ENCODE measurements at places on chromosomes 11 and 22.

GRCh38 chr11:44568658-44569473 is 3.4 kb downstream of the CD82 start:
- peak; percentile 98 for DNase-seq
- peaks cover 49% of the 10 kb centered on the region for H3K4me1 ChIP-seq
- no peaks in the 10 kb centered on the region for H3K36me3 ChIP-seq
- no peak overlapping the region for H3K4me3 ChIP-seq

DNA sequence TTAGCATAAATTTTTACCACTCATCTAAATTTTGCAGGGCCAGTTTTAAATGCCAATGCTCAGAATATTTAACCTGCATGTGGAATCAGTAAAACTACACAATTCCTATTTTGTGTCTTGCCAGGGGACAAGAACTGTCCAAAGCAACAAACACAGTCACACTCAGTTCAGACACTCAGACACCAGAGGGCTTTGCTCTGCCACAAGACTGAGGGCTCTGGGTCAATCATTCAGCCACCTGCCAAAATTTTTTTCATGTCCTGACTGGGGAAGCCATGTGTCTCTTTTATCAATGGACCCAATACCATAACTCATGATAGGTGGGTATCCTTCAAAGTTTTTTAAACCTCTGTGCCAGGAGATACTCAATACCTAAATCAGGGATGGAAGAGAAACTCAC is 304.0 kb upstream of the ANO3 start:
- peaks cover 3% of the 10 kb centered on the region for H3K4me1 ChIP-seq
- no peaks in the 10 kb centered on the region for H3K36me3 ChIP-seq
- no peak overlapping the region for H3K4me3 ChIP-seq

- H3K4me3 ChIP-seq = no peak overlapping the region
- H3K36me3 ChIP-seq = no peaks in the 10 kb centered on the region
- peaks cover 21% of the 10 kb centered on the region for H3K27me3 ChIP-seq
- no peak overlapping the region for H3K27ac ChIP-seq
- no peak for DNase-seq
These were observed 19.0 kb upstream of the TTLL12 start for GRCh38 chr22:43205748-43206508.

DNA sequence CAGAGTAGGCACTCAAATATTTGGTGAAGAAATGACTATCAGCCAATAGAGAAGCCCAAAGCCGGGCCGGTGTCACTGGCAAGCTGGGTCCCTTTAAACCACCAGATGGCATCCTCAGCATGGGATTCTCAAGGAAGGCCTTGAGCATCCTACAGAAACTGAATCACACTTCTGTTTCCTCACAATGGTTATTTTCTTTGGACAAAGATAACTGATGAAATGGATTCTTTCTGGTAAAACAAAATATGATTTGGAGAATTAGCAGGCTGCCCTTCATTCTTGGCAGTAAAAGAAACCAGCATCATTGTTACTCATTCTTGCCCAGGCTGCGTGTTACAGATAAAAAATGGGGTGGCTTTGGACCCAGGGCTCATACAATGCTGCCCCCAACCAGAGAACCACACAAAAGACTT is 30.3 kb upstream of the ASPHD2 start:
- no peak overlapping the region for H3K4me3 ChIP-seq
- no peak overlapping the region for H3K27ac ChIP-seq
- no peaks in the 10 kb centered on the region for H3K36me3 ChIP-seq

- no peak for DNase-seq
- no peak overlapping the region for H3K27ac ChIP-seq
- no peak overlapping the region for H3K4me3 ChIP-seq
These were observed 45.5 kb downstream of the AP2A2 start for GRCh38 chr11:971092-971690.

GRCh38 chr11:11396301-11397035 is 43.4 kb upstream of the CSNK2A3 start:
- H3K36me3 ChIP-seq = no peaks in the 10 kb centered on the region
- H3K27me3 ChIP-seq = no peaks in the 10 kb centered on the region
- no peak overlapping the region for H3K27ac ChIP-seq
- peak; percentile 97 for DNase-seq

DNA sequence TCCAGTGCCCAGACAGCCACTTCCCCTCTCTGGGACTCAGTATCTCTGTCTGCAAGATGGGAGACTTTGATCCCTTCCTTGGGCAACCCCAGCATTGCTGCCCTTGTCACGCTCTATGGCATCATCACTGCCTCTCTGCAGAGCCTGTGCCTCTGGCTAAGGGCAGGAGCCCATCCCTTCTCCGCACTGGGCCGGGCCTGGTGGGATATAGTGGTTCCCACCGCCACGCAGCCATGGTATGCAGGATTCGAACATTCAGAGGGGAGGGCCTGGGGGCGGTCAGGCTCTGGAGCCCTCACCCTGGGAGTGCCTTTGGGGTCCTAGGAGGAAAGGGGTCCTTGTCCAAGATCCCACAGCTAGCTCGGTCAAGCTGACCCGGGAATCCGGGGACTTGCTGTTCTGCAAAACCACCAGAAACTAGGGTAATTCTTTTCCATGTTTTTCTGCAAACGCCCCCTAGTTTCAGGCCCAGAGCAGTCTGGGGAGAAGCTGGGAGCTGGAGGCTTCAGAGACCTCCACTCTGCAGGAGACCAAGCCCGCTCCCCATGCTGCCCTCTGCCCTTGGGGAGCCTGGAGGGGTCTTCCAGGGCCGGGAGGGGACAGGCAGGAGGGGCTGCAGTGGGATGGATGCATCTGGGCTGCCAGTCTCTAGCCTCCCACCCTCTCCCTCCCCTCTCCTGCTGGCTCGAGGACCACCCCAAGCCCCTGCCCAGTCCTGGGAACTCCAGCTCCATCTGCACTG is 24.4 kb upstream of the CBX7 start:
- peak overlapping the region; percentile 81 for H3K27ac ChIP-seq
- peaks cover 36% of the 10 kb centered on the region for H3K4me1 ChIP-seq
- H3K27me3 ChIP-seq = no peaks in the 10 kb centered on the region
- no peak for DNase-seq
- H3K36me3 ChIP-seq = no peaks in the 10 kb centered on the region

GRCh38 chr22:50117168-50117762 is 27.5 kb downstream of the MOV10L1 start:
- DNase-seq = no peak
- H3K4me1 ChIP-seq = peaks cover 34% of the 10 kb centered on the region
- no peak overlapping the region for H3K4me3 ChIP-seq
- no peak overlapping the region for H3K27ac ChIP-seq
- H3K27me3 ChIP-seq = no peaks in the 10 kb centered on the region

- peaks cover 4% of the 10 kb centered on the region for H3K4me1 ChIP-seq
- DNase-seq = peak; percentile 50
- H3K36me3 ChIP-seq = peaks cover 27% of the 10 kb centered on the region
- peak overlapping the region; percentile 95 for H3K27ac ChIP-seq
- H3K4me3 ChIP-seq = peak overlapping the region; percentile 98
- no peaks in the 10 kb centered on the region for H3K27me3 ChIP-seq
These were observed 517 bp downstream of the SPINDOC start for GRCh38 chr11:63813563-63814382.

DNA sequence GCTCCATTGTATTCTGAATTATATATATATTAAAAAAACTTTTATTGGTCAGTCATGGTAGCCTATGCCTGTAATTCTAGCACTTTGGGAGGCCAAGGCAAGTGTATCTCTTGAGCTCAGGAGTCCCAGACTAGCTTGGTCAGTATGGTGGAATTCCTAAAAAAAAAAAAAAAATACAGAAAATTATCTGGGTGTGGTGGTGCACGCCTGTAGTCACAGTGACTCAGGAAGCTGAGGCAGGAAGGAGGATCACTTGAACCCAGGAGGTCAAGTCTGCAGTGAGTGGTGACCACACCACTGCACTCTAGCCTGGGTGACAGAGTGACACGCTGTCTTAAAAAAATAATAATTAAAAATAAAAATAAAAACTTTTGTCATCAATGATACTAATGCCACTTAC is 133.2 kb downstream of the FAT3 start:
- no peak overlapping the region for H3K4me3 ChIP-seq
- no peak for DNase-seq
- no peak overlapping the region for H3K27ac ChIP-seq
- H3K27me3 ChIP-seq = no peaks in the 10 kb centered on the region
- no peaks in the 10 kb centered on the region for H3K4me1 ChIP-seq

- peaks cover 5% of the 10 kb centered on the region for H3K4me1 ChIP-seq
- no peak overlapping the region for H3K27ac ChIP-seq
- peak; percentile 19 for DNase-seq
- no peak overlapping the region for H3K4me3 ChIP-seq
These were observed 98.3 kb downstream of the PTPRJ start for GRCh38 chr11:48078689-48079088.

- peak overlapping the region; percentile 18 for H3K27ac ChIP-seq
- H3K4me1 ChIP-seq = peaks cover 24% of the 10 kb centered on the region
- no peaks in the 10 kb centered on the region for H3K27me3 ChIP-seq
These were observed 6.0 kb upstream of the CLCF1 start for GRCh38 chr11:67379061-67380058.

DNA sequence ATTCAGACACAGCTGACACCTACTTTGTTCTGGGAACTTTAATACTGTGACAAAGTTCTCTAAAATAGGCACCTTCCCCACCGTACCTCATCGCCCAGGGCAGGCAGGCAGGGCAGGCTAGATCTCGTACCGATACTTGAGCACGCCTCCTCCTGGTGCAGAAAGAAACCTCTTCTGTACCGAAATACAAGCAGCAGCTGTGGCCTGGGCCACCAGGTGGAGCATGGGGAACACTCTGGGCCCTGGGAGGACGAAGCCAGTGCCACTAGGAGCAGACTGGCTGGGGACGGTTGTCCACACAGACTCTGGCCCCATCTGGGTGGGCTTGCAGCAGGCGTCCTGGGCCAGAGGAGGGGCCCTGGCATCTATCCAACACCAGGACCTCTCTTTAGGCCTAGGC is 12.8 kb downstream of the PMM1 start:
- peak; percentile 52 for DNase-seq
- no peak overlapping the region for H3K4me3 ChIP-seq
- no peaks in the 10 kb centered on the region for H3K27me3 ChIP-seq
- no peak overlapping the region for H3K27ac ChIP-seq
- peaks cover 64% of the 10 kb centered on the region for H3K36me3 ChIP-seq
- peaks cover 7% of the 10 kb centered on the region for H3K4me1 ChIP-seq

DNA sequence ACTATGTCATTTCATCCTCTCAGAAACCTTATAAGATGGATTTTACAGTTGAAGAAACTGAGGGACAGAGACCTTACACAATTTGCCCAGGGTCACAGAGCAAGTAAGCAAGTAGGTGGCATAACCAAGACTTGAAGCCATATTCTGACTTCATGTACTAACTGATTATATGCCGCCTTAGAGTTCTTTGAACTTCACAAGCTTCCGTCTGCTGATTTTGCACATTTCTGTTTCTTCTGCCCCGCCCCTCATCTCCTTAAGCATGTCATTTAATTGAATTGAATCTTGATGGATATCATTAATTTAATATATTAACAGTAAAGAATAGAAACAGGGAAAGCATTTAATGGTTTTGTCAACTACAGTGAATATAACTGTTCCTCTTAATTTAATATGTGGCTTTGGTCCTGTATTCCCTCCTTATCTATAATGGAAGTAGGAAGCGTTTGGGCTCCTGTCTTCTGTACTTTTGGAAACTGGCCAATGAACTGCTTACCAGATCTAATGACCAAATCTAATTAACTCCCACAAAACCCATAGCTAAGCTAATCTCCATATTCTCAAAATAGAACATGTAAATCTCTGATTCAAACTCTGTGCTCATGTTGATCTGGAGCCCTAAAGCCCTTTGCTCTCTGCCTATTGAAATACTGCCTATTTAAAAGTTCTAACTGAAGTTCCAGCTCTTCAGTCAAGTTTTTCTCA is 30.4 kb downstream of the SIK2 start:
- H3K27ac ChIP-seq = no peak overlapping the region
- H3K4me3 ChIP-seq = no peak overlapping the region
- peaks cover 14% of the 10 kb centered on the region for H3K4me1 ChIP-seq
- H3K27me3 ChIP-seq = no peaks in the 10 kb centered on the region

DNA sequence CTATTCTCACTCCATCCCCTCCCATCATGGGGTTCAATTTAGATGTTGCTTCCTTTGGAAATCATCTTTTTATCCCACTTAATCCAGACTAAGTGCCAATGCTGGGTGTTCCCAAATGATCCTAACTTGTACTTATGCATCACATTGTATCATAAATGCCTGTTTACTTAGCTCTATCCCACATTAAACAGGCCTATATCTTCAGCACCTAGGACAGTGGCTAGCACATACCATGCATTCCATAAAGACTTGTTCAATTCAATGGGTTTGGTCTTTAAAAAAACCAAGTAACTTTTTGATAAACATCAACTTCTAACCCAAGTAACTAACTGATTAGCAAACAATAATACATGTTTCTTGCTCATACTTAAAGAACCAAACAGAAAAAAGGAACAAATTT is 40.6 kb downstream of the RSF1 start:
- peaks cover 2% of the 10 kb centered on the region for H3K36me3 ChIP-seq
- no peak overlapping the region for H3K4me3 ChIP-seq
- 0 out of 2 replicates have a peak, but pooled peaks cover 1% of the 10 kb centered on the region for H3K4me1 ChIP-seq
- H3K27me3 ChIP-seq = no peaks in the 10 kb centered on the region

DNA sequence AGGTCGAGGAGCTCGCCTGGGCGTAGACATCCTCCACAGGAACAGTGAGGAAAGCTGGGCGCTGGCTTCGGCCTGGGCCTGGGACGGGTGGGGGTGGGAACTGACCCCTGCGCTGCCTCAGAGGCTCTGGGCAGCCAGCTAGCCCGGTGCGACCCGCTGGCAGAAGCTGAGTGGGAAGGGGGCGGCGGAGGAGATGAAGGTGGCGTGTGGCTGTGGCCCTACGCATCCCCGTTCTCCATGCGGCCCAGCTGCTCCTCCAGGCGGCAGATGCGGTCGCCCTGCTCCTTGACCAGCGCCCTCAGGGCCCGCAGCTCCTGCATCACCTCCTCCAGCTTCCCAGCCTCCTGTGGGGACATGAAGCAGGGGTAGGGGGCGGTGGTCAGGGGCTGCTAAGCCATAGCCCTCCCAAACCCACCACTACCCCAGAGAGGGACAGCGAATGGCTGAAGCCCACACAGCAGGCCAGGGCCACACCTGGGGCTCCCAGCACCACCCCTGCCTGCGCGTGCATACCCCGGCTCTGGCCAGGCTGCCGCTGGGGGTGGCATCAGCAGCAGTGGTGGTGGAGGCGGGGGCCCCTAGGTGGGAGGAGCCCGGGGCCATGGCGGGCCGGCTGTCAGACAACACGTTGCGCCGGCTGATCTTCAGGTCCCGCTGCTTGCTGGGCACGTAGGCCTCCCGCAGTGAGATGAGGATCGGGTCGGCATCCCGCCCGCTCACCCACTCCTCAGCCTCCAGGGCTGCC is 848 bp upstream of the PTPRCAP start:
- peaks cover 2% of the 10 kb centered on the region for H3K4me1 ChIP-seq
- H3K27ac ChIP-seq = no peak overlapping the region
- no peak overlapping the region for H3K4me3 ChIP-seq
- no peak for DNase-seq
- H3K36me3 ChIP-seq = peaks cover 55% of the 10 kb centered on the region

- H3K36me3 ChIP-seq = peaks cover 9% of the 10 kb centered on the region
- peaks cover 14% of the 10 kb centered on the region for H3K4me1 ChIP-seq
- H3K4me3 ChIP-seq = no peak overlapping the region
- peak; percentile 85 for DNase-seq
- H3K27ac ChIP-seq = peak overlapping the region; percentile 86
- H3K27me3 ChIP-seq = no peaks in the 10 kb centered on the region
These were observed 41.0 kb downstream of the PAMR1 start for GRCh38 chr11:35484435-35484834.

Measured in IMR-90 (cell line).